ENCODE measurements at places on chromosomes 2 and 18. TPM values are rescaled to one million over a fixed set of nuclear protein-coding genes. Genes with fewer than 3 reads are reported as not detected.

- DNase-seq: peak; percentile 83
- H3K27me3 ChIP-seq: peaks cover 20% of the 10 kb centered on the region
- no peak within 1 kb of the TSS for H3K27ac ChIP-seq
- H3K36me3 ChIP-seq: no peaks in the 10 kb centered on the region
- peaks cover 22% of the 10 kb centered on the region for H3K4me1 ChIP-seq
- peak within 1 kb of the TSS; percentile 47 for H3K4me3 ChIP-seq
Measured at GRCh38 chr2:238239863-238240756, at the start of gene HES6. Gene HES6 (minus strand): TSS chr2:238240038. CDS start chr2:238239905, 133 bp downstream.

DNA sequence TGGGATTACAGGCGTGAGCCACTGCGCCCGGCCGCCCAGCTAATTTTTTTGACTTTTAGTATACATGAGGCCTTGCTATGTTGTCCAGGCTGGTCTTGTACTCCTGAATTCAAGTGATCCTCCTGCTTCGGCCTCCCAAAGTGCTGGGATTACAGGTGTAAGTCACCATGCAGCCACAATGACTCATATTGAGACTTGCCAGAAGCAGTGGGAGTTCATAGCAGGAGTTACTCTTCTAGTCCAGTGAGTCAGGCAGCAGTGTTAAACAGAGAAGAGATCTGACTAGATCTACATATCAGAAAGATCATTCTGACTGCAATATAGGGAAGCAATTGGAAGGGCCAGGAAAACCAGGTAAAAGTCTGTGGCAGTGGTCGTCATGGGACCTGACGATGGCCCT, 1.5 kb upstream of the FLACC1 start:
- peaks cover 5% of the 10 kb centered on the region for H3K36me3 ChIP-seq
- no peaks in the 10 kb centered on the region for H3K27me3 ChIP-seq
- DNase-seq: no peak
- H3K4me1 ChIP-seq: peaks cover 1% of the 10 kb centered on the region
- H3K27ac ChIP-seq: no peak overlapping the region

DNA sequence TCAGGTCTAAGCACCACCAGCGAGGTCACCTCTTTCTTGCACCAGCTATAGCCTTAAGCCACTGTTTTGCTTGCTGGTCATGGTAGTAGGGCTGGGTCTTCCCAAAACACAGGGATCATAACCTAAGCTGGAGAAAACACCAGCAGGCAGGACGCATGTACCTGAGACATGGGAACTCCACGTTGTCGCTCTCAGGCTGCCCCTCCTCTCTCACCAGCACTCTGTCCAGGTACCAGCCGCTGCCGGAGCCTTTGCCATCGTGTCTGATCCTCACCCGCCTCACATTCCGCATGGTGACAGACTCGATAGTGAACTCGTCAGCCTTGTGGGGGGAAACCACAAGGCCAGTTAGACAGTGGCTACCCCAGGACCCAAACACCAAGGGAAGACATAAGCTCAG, 79.5 kb downstream of the LOXHD1 start:
- no peak overlapping the region for H3K4me3 ChIP-seq
- no peak overlapping the region for H3K27ac ChIP-seq
- no peaks in the 10 kb centered on the region for H3K4me1 ChIP-seq
- no peaks in the 10 kb centered on the region for H3K27me3 ChIP-seq

DNA sequence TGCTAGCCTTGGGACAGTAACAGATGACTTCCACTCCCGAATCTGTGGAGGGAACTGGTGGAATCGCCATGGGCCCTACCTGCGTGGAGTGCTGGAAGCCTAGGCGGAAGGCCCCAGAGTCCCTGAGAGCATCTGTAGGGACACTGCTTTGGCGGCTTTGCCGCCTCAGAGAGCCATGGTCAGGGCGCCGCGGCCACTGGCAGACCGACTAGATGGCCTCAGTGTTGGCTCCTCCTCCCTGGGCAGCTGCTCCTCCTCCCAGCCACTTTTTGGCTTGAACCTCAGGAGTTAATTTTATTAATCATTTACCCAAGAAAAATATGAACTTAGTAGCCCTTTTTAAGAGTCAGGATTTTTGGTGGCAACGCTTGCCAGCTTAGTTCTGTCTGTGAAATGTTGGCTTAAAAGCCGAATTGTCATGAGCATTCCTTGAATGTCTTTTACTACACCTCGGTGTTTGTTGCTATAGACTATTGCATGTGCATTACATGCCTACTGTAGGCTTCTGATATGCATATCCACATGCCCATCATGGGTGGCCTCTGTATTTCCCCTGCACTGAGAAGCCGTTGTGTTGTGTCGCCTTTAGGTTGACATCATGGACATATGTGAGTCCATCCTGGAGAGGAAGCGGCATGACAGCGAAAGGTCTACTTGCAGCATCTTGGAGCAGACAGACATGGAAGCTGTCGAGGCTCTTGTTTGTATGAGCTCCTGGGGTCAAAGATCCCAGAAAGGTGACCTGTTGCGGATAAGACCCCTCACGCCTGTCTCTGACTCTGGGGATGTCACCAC, 2.4 kb downstream of the KLF11 start:
- no peaks in the 10 kb centered on the region for H3K27me3 ChIP-seq
- H3K36me3 ChIP-seq: peaks cover 29% of the 10 kb centered on the region
- H3K4me3 ChIP-seq: no peak overlapping the region
- DNase-seq: no peak
- H3K27ac ChIP-seq: no peak overlapping the region
- peaks cover 30% of the 10 kb centered on the region for H3K4me1 ChIP-seq

CIAO1 gene
- total RNA-seq: 74.9 TPM

ALPG gene
- not detected for total RNA-seq

All from natural killer cell (primary cell).